ENCODE measurements at places on chromosomes 1 and 21. TPM values are rescaled to one million over a fixed set of nuclear protein-coding genes. Genes with fewer than 3 reads are reported as not detected.

- DNase-seq = no peak
Measured at GRCh38 chr1:194616835-194617234, 1430.4 kb upstream of the B3GALT2 start.

- no peak for DNase-seq
Measured at GRCh38 chr1:236727521-236727920, 41.2 kb downstream of the ACTN2 start.

DNA sequence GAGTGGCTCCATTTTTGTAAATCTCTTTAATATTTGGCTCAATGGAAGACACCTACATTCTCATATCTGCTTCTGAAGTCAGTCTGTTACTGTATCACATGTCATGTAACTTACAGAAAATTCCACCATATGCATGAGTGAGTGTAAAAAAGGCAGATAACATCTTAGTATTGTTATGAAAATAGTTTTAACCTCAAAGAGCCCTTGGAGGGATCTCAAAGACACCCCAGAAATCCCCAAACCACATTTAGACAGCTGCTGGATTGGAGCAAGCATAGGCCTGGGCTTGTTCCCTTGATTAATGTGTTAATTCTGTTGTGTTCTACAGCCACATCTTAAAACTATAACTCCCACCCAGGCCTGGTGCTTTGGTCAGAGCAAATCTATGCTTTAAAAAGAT is 16.9 kb downstream of the MACO1 start:
- no peak for DNase-seq

DNA sequence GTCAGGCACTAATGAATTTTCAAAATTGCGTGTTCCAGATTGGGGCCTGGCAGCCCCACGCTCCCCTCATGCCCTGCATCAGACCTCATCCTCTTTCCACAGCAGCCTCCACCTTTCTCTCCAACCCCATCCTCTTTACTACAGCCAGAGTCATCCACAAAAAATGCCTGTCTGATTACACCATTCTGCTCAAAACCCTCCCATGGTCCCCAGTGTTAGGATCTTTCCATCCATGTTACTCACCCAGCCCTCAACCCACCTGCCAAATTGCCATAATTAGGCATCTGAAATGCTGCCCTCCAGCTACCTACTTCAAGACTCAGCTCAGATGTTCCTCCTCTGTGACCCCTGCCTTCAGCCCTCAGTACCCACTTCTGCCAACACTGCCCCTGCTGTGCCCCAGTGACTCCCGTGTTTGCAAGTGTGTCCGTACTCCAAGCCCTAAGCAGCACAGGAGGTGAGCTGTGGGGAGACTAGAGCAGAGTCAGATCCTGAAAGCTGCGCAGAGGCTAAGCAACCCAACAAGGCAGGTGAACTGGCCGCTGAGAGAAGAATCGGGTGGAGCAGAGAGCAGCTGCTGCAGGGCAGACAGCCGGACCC is 715 bp upstream of the ARTN start:
- DNase-seq = no peak

Gene CFHR4
- total RNA-seq = not detected

Gene SPSB1
- 2.7 TPM for total RNA-seq

DNA sequence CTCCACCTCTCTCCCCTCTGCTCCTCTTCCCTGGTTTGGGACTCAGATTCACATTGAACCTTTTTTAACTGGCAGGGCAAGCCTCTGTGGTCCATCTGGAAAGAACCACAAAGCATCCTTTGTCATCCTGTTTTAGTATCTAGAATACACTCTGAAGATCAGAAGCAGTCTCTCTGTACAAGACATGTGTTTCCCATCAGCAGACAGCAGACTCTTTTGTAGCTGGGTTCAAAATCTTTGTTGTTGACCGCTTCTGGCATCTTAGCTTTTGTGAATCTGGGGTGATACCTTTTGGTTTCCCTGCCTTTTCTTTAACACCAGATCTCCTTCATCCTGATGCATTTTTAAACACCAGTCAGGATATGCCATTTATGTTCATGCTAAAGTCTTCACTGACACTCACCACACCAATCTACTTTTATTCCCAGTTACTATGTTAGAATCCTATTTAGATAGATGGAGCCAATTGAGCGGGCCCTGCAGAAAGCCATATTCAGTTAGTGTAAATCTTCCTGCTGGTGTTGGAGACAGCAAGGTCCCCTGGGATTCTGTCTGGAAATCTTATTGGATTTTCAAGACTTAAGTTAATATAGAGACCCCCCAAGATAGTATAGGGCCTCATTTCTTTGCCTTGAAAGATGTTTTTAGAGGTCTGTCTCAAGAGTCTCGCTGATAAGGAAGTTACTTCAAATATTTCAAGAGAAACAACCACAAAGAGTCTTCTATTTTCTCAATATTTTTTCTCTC is 51.1 kb downstream of the ST6GALNAC3 start:
- DNase-seq = no peak

GRCh38 chr1:119815361-119815760 is 4.1 kb upstream of the REG4 start:
- no peak for DNase-seq

- DNase-seq = no peak
Measured at GRCh38 chr1:2783435-2784397, 17.8 kb downstream of the TTC34 start.

- DNase-seq = no peak
Measured at GRCh38 chr1:169741666-169742394, 8.0 kb upstream of the SELE start.

GRCh38 chr21:35868005-35868868 is 192.1 kb downstream of the SETD4 start:
- no peak for DNase-seq

DNA sequence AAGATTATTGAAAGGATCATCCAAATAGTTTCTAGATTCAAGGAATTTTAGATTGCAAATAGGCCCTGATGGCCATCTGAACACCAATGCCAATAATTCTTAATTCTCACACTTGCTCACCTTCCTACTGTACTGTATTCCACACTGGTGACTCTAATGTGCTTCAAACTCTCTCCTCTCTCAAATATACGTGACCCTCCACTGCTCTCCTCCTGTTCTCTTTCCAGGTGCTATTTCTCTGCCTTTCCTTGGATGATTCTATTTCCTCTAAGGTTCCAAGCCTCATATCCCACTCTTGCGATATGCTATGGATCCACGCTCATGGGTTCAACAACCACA is 28.6 kb downstream of the KMO start:
- DNase-seq = no peak

Gene SOX13
- 120 TPM for total RNA-seq

DNA sequence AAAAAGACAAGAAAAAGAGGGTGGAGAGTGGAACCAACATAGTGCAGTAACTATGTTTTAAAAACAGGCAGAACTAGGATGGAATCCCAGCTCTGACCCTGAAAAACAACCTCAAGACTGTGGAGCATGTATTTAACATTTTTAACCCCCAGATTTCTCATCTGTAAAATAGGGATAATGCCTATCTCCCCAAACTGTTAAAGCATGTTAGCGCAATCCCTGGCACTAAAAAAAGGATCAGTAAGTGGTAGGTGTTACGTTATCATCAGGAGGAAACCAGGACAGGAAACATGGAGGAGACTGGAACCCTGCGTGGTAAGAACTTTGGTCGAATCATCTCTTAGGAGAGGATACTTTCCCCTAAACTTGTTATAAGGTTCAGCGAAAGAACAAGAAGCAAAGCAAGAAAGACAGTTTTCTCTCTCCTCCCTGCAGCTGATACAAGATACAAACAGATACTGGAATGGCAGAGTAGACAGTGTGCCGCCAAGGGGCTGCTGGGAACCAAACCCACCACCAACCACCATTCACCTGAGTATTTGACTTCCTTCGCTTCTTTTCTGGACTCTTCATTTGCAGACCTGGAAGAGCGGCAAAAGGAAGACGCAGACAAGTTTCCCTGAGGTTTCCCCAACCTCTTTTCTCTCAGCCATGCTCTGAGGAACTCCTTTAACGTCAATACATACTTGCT is 991 bp downstream of the PYGO2 start:
- DNase-seq = no peak

DNA sequence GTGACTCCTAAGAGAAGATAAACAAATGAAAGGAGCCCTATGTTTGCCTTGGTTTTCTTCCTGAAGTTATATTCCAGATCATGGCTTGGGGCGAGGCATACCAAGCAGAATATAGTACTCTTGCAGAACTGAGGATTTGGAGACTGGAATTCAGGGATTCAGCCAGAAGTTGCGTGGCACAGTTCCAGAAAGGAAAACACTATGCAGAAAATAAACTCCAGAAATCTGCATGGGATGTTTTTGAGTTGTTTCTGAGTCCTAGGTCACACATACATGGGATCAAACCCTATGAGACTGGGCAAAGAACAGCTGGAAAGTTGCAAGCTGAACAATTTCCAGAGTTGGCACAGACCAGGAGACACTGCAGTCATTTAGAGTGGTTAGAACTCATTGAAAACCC is 42.9 kb upstream of the IFFO2 start:
- no peak for DNase-seq

GRCh38 chr1:179776831-179777230 is 33.7 kb downstream of the FAM163A start:
- no peak for DNase-seq

GRCh38 chr1:197029749-197030148 is 37.3 kb downstream of the F13B start:
- no peak for DNase-seq

Gene NASP
- total RNA-seq = 484 TPM

GRCh38 chr1:20483833-20484518 is 2.0 kb downstream of the CAMK2N1 start:
- DNase-seq = peak; percentile 61

Gene SWT1
- total RNA-seq = 5.2 TPM

All from H9 (cell line).